Neural crest cell (in vitro differentiated cells): ENCODE measurements at places on chromosomes 13 and 19.
A peak's percentile ranks its signal among the peaks of the same experiment; 100 is the strongest.

GRCh38 chr19:15252398-15253018 lies 20.3 kb upstream of the EPHX3 start:
- peak; percentile 26 for DNase-seq

GRCh38 chr19:10535613-10536012 lies 8.1 kb upstream of the ATG4D start:
- no peak for DNase-seq

DNA sequence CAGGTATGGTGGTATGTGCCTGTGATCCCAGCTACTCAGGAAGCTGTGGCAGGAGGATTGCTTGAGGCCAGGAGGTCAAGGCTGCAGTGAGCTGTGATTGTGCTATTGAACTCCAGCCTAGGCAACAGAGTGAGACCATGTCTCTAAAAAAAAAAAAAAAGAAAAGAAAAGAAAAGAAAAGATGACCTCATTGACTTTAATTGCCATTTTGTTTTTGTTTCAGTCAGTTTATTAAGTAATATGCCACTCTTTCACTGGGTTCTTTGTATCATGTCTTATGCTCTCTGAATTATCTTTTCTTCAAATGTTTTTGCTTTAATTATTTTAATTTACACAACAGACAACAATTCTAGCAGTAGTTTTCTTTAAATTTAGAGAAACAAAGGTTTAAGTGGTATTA lies 293.8 kb downstream of the TSHZ3 start:
- DNase-seq = no peak

DNA sequence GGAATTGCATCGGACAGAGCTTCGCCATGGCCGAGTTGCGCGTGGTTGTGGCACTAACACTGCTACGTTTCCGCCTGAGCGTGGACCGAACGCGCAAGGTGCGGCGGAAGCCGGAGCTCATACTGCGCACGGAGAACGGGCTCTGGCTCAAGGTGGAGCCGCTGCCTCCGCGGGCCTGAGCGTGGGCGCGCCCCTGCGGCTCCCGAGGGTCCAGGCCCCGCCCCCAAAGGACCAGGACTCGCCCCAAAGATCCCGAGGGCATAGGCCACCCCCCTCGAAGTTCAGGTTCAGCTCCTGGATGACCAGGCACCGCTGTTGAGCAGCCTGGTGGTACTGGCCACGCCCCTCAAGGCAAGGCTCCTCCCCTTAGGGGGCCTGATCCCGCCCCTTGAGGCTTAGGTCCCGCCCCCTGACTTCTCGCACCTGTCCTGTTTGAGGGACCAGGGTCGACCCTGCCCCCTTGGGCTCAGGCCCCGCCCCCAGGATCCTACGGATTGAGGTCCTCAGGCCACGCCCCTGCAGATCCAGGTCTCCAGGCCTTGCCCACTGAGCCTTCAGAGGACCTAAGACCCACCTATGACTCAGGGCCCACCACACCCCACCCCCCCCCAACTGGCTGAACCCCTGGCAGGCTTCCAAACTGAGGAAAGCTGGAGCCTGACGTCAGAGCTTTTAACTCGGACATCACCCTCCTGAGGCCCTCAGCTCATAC lies 43.1 kb downstream of the CYP4F22 start:
- no peak for DNase-seq

- DNase-seq = no peak
Measured at GRCh38 chr13:59638404-59638803, 525.3 kb downstream of the DIAPH3 start.

DNA sequence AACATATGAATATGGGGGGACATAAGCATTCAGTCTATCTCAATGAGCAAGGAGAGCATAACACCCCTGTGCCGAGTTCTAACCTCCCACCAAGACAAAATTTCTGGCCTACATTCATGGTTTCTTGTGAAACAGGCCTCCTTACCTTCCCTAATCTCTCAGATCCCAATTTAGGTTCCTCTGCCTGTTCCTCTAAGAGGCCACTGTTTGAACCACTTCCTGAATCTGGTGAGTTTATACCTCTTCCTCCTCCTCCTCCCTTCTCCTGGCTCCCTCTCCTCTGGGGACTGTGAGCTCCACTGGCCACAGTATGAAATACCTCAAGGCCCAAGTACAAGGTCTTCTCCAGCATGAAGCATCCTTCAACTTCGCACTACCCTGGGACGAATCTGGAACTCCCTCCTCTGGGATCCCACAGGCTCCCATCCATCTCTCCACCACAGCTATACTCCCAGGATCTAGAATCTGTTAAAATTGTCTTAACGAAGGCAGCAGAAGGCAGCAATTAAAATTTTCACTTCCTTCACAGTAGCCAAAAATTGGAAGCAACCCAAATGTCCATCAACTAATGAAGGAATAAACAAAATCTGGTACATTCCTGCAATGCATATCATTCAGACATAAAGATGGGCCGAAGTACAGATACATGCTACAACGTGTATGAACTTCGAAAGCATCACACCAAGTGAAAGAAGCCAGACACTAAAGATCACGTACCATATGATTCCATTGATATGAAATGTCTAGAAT lies 7.8 kb upstream of the SIGLECL1 start:
- DNase-seq = no peak

DNA sequence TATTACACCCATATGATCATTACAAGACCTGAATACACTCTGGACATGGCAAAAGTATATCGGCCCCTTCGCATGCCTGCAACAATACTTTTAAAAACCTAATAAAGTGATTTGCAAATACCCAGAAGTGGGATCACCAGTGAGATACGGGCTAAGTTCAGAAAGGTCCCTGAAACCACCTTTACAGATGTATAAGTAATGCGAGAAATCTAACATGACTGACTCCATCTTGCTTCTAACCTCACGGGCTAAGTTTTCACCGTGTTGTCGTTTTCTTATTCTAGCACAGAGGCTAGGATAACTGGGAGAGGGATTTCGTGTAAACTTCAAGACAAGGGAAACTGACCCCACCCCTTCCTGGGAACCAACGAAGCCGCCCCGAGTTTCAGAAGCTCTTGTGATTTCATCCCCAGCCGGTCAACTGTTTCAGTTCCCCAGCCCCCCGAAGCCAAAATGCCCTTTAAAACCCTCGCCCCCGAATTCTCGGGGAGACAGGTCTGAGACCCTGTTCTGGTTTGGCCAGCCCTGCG lies 703 bp downstream of the NEK3 start:
- no peak for DNase-seq

GRCh38 chr19:7467009-7467989 lies 21.5 kb downstream of the PEX11G start:
- no peak for DNase-seq

DNA sequence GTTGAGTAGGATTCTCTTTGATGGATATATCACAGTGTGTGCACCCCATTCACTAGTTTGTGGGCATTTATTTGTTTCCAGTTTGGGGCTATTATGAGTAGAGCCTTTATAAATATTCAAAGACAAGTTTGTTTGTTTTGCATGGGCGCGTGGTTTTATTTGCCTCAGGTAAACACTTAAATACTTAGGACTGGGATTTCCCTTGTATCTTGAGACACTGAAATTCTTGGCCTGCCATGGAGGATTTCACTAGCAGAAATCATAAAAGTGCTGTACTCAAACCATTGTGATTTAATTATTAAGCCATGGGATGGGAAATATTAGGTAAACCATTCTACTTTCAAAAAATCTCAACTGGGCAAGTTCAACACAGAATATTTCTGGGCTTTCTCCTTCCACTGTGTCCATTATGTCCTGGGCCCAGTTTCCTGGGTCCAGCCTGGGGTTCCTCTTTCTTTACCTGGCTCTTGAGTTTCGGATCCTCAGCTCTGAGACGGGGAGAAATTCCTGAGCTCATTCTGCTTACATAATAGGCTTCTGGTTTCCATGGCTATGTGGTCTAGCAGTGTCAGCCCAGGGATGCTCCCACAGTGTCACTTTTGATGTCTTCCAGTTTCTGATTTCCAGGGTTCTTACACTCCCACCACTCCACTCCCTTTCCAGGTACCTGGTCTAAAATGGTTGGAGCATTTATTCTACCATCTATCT lies 14.4 kb downstream of the MYO16 start:
- DNase-seq = no peak

DNA sequence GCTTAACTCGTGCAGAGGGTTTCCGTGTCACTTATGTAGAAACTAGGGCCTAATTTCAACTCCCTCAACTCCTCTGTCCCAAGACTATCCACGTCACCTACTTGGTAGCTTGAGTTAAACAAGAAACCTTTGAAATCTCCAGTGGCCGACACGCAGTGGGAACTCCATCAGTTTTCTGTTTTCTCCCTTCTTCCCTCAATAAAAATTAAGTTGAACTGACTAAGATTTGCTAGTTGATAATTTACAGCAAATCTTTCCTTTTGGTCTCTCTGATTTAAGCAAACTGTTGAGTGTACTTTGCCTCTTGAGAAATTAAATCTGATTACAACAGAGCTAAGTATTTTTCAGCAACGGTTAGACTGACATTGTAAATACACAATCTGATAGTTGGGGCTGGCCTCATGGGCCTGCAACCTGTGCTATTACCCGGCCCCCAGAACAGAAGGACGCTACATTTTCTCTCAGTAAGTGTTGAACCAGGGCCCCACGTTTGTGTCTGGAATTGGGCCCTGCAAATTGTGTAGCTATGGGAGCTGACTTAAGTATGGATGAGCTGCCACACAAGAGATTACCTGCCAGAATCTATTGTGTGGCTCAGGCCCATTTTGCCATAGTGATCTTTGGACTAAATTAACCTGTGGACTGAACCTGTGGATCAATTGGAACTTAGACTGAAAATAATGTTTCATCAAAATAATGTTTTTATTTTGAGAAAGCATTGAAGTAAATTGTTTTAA lies 708 bp upstream of the ESD start:
- no peak for DNase-seq

DNA sequence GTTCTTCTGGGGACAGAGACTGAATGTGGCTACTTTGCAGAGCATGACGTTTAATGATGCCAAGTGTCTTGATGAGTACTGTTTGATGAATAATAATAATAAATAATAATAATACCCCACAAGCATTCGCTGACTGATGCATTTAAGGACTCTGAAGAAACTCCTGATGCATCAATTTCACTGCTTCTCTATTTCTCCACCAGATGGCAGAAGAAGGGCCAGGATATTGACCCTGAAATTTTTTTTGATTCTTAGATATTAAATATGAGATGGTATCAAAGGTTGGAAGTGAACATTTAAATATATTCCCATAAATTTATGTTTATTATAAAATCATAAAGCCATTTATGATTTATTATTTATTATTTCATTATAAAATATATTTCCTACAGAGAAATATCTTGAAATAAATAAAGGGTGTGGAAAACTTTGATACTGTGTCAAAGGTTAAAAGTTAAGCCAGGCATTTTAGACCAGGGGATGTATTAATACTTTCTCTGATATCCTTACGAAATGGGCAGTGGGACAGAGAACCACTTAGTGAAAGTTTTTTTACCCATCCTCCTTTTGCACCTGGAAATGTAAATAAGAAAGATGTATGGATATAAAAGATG lies 170.9 kb downstream of the LACC1 start:
- no peak for DNase-seq

GRCh38 chr19:51821921-51822320 lies 27.0 kb downstream of the FPR3 start:
- no peak for DNase-seq

GRCh38 chr13:68851026-68851425 lies 1256.6 kb upstream of the ATXN8OS start:
- no peak for DNase-seq

GRCh38 chr13:29935309-29935981 lies 85.0 kb upstream of the UBL3 start:
- DNase-seq = no peak

- DNase-seq = no peak
Measured at GRCh38 chr13:84571264-84571663, 689.0 kb upstream of the SLITRK1 start.

GRCh38 chr13:41059456-41060081 lies 1.7 kb upstream of the WBP4 start:
- DNase-seq = no peak

DNA sequence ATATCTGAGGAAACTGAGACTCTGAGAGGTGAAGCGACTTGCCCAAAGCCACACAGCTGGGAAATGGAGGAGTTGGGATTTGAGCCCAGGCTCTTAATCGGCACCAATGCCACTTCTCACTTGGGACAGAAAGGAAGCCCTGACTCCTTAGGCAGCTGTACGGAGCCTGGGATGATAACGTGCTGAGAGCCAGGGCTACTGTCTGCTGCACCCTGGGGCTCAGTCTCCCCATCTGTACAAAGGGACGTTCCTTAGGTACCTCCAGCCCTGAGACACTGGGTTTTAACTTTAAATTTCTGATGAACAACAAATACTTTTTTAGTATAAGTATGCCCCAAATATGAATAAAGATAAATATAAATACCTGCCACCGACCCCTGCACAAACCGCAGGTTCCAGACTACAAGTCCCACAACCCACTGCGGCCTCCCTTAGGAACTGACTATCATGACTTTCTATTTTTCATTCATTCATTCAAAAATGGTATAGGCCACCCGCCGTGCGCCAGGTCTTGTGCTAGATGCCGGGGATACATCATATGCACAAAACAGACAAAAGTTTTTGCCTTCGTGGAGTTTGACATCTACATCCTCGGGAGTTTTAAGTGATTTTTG lies 776 bp upstream of the NCLN start:
- DNase-seq = no peak

DNA sequence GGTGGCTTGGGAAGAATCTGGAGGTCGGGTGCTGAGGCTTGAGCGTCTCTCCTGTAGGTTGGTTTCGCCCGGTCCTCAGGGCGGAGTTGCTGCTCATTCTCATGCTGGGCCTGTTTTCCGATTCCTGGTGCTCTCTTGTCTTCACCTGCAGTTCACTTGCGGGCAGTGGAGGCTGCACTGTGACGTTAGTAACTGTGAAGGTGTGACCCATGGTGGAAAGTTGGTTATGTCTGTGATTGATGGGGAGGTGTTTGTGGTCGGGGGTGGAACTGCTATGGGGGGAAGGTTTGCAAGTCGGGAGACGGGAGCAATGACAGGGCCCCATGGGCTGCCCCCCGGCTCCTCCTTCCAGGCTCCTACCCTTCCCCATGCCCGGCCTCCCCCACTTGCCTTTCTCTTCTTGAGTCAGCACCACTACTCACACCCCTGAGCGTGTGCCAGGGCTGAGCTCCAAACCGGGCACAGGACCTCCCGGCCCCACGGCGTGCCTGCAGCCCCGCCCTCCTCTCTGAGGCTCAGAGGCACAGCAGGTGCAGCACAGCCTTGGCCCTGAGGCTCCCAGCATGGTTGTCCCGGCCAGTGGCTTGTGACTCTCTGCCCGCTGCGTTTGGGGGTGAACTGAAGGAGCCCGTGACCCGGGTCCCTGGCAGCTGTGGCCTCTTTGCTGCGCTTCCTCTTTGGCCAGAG lies 79.1 kb downstream of the ATP11A start:
- no peak for DNase-seq

DNA sequence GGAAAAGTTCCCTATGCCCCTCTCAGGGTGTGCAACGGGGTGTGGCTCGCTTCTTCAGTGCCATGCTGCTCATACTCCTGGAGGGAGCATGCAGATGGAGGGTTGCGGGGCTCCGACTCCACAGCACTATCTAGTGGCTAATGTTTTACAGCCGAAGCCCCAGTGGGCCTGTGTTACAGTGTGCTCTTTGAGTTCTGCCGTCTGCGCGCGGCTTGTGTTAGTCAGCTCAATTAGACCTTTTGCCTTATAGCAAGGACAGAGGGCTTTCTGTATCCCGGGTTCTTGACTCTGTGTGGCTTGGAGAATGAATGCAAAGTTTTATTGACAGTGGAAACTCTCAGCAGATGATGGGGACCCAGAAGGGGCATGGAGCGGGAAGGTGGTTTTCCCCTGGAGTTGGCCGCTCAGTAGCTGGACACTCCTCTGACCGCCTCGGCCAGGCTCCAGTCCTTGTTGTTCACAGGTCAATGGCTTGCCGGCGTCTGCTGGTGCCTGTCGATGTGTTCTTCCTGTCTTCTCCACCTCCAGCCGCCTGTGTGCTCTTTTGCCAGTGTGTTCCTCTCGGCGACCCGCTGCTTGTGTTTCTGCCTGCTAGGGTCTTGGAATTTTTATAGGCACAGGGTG lies 383.4 kb downstream of the LMO7 start:
- DNase-seq = peak; percentile 49
